ENCODE measurements at places on chromosomes 5 and 9.

GRCh38 chr5:177966009-177966838 lies 29.8 kb downstream of the PROP1 start:
- DNase-seq = no peak
- no peak overlapping the region for H3K27ac ChIP-seq
- no peak overlapping the region for H3K4me3 ChIP-seq
- H3K36me3 ChIP-seq = peaks cover 5% of the 10 kb centered on the region
- peaks cover 5% of the 10 kb centered on the region for H3K4me1 ChIP-seq
- H3K27me3 ChIP-seq = no peaks in the 10 kb centered on the region

- no peak for DNase-seq
- peaks cover 12% of the 10 kb centered on the region for H3K36me3 ChIP-seq
- H3K27ac ChIP-seq = no peak overlapping the region
- peaks cover 10% of the 10 kb centered on the region for H3K4me1 ChIP-seq
- no peaks in the 10 kb centered on the region for H3K27me3 ChIP-seq
- H3K4me3 ChIP-seq = no peak overlapping the region
These were observed 95.1 kb downstream of the TTC39B start for GRCh38 chr9:15211815-15212495.

DNA sequence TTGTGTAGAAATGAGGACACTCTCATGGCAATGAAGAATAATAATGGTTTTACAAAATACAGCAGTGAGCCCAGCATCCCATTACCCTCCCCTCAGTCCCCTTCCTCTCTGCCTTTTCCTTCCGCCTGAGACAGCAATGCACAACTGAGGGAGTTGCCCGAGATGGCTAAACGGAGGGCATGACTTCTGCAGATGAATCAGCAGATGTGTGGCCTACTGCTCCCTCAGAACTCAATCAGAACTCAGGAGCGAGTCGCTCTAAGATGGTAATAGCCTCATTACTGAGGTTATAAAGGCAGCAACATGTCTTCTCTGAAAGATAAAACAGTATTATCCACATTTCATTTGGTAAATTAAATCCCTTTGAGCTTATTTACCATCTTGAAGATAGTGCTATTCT lies 326.6 kb downstream of the ENC1 start:
- peaks cover 45% of the 10 kb centered on the region for H3K27me3 ChIP-seq
- DNase-seq = no peak
- no peak overlapping the region for H3K27ac ChIP-seq
- no peak overlapping the region for H3K4me3 ChIP-seq
- peaks cover 2% of the 10 kb centered on the region for H3K36me3 ChIP-seq
- no peaks in the 10 kb centered on the region for H3K4me1 ChIP-seq

- H3K4me1 ChIP-seq = peaks cover 10% of the 10 kb centered on the region
- no peak for DNase-seq
- peak overlapping the region; percentile 77 for H3K4me3 ChIP-seq
- peak overlapping the region; percentile 37 for H3K27ac ChIP-seq
- H3K36me3 ChIP-seq = peaks cover 4% of the 10 kb centered on the region
These were observed 843 bp downstream of the BSPRY start for GRCh38 chr9:113350107-113350661.

GRCh38 chr9:16996901-16997491 lies 126.5 kb upstream of the BNC2 start:
- H3K4me3 ChIP-seq = no peak overlapping the region
- no peak for DNase-seq
- no peaks in the 10 kb centered on the region for H3K4me1 ChIP-seq
- H3K36me3 ChIP-seq = no peaks in the 10 kb centered on the region
- H3K27me3 ChIP-seq = no peaks in the 10 kb centered on the region
- H3K27ac ChIP-seq = no peak overlapping the region

GRCh38 chr5:96197347-96197746 lies 235.7 kb upstream of the ELL2 start:
- no peaks in the 10 kb centered on the region for H3K4me1 ChIP-seq
- H3K4me3 ChIP-seq = no peak overlapping the region
- DNase-seq = no peak
- H3K36me3 ChIP-seq = no peaks in the 10 kb centered on the region
- H3K27me3 ChIP-seq = peaks cover 27% of the 10 kb centered on the region
- H3K27ac ChIP-seq = no peak overlapping the region

GRCh38 chr5:119036101-119036762 lies 34.7 kb upstream of the DMXL1 start:
- H3K4me1 ChIP-seq = peaks cover 7% of the 10 kb centered on the region
- no peak overlapping the region for H3K4me3 ChIP-seq
- H3K27ac ChIP-seq = no peak overlapping the region
- DNase-seq = no peak
- H3K36me3 ChIP-seq = no peaks in the 10 kb centered on the region

DNA sequence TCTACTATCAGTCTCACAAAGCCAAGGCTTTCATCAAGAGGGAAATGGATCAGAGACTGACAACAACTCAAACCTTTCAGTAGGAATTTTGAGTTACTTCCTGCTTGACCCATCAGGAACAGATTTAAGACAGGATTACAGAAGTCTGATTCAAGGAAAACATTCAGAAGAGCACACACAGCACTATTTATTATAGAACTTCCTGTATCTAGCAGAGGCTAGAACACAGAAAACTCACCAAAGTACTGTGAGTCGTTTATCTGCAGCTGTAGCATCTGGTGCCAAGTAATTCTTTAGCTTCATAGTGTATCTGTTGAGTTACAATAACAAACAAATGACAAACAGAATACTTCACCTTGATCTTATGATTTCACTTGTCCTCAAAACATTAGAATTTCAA lies 13.8 kb downstream of the LEAP2 start:
- no peak overlapping the region for H3K27ac ChIP-seq
- no peak overlapping the region for H3K4me3 ChIP-seq
- H3K27me3 ChIP-seq = no peaks in the 10 kb centered on the region
- H3K4me1 ChIP-seq = peaks cover 2% of the 10 kb centered on the region
- no peak for DNase-seq

DNA sequence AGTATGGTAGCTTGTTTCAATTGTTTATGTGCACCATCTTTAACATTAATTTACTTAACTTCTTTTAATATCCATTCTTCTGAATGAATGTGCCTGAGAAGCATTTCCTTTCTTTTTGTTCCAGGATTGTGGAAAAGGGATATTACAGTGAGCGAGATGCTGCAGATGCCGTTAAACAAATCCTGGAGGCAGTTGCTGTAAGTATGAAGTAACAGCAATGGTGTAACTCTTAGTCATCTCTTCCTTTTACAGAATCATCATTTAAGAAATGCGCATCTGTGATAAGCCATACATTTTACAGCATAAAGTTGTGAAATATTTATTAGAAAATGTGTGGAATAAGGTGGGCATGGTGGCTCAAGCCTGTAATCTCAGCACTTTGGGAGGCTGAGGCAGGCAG lies 117.7 kb downstream of the STARD4 start:
- H3K27me3 ChIP-seq = no peaks in the 10 kb centered on the region
- no peak for DNase-seq
- H3K4me3 ChIP-seq = no peak overlapping the region
- H3K36me3 ChIP-seq = peaks cover 20% of the 10 kb centered on the region
- H3K4me1 ChIP-seq = peaks cover 14% of the 10 kb centered on the region
- no peak overlapping the region for H3K27ac ChIP-seq

DNA sequence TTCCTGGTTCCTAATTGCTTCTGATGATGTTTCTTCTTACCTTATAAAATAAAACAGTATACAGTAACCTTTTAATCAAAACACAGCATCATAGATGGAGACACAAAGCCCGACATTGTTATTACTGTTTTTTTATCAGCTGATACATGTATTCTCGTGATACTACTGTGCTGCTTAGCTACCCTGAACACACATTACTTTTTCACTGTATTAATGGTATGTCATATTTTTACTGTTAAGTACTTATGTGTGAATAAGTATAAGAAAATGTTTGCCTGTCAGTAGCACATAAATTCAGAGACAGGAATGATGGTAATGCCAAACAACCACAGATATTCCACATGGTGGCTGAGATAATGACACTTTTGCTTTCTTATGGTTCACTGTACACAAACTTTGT lies 68.7 kb downstream of the RAB24 start:
- no peak overlapping the region for H3K4me3 ChIP-seq
- peak overlapping the region; percentile 2 for H3K27ac ChIP-seq
- no peaks in the 10 kb centered on the region for H3K27me3 ChIP-seq

- H3K4me1 ChIP-seq = peaks cover 9% of the 10 kb centered on the region
- H3K27ac ChIP-seq = no peak overlapping the region
- H3K4me3 ChIP-seq = peak overlapping the region; percentile 90
- no peak for DNase-seq
- H3K27me3 ChIP-seq = peaks cover 5% of the 10 kb centered on the region
- H3K36me3 ChIP-seq = no peaks in the 10 kb centered on the region
These were observed 826 bp downstream of the PAIP1 start for GRCh38 chr5:43555895-43556606.

DNA sequence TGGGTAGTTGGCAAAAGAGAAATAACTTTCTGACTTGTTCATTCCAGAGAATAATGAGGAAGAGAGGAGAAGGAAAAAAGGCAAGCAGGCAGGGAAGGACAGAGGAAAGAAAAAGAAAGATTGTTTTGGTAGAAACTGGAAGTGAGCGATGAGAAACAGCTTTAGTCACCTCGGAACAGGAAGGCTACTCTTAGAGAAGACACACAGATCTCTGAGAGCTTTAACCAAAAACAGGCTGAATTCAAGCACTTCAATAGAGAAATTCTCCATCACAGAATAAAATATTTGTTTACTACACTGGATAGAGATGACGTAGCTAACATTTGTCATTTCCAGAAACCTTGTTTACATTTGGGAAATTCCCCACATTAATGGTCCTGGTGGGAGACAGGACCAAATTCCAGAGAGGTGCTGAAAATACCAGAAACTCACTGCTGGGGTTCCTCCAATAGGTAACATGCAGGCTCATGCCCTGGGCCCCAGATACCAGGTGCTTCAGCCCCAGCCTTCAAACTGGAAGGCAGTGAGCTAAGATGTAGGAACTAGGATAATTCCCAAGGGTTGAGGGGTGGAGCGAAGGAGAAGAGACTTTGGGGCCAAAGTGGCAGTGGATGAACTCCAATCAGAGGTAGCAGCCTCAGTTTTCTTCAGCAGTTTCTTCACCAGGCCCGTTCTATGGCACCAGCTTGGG lies 227.7 kb upstream of the GRAMD2B start:
- H3K27ac ChIP-seq = no peak overlapping the region
- no peaks in the 10 kb centered on the region for H3K36me3 ChIP-seq
- H3K27me3 ChIP-seq = peaks cover 11% of the 10 kb centered on the region
- no peaks in the 10 kb centered on the region for H3K4me1 ChIP-seq
- H3K4me3 ChIP-seq = no peak overlapping the region
- no peak for DNase-seq

- no peak overlapping the region for H3K27ac ChIP-seq
- no peak for DNase-seq
- peaks cover 6% of the 10 kb centered on the region for H3K27me3 ChIP-seq
- H3K36me3 ChIP-seq = no peaks in the 10 kb centered on the region
- H3K4me3 ChIP-seq = no peak overlapping the region
These were observed 351.7 kb downstream of the DIRAS2 start for GRCh38 chr9:90290716-90291485.

GRCh38 chr9:134689321-134690181 lies 47.9 kb downstream of the COL5A1 start:
- no peaks in the 10 kb centered on the region for H3K27me3 ChIP-seq
- no peak for DNase-seq
- no peaks in the 10 kb centered on the region for H3K36me3 ChIP-seq
- no peak overlapping the region for H3K4me3 ChIP-seq
- no peak overlapping the region for H3K27ac ChIP-seq

GRCh38 chr9:76087976-76088375 lies 197.5 kb downstream of the PCSK5 start:
- H3K36me3 ChIP-seq = peaks cover 3% of the 10 kb centered on the region
- no peak overlapping the region for H3K27ac ChIP-seq

DNA sequence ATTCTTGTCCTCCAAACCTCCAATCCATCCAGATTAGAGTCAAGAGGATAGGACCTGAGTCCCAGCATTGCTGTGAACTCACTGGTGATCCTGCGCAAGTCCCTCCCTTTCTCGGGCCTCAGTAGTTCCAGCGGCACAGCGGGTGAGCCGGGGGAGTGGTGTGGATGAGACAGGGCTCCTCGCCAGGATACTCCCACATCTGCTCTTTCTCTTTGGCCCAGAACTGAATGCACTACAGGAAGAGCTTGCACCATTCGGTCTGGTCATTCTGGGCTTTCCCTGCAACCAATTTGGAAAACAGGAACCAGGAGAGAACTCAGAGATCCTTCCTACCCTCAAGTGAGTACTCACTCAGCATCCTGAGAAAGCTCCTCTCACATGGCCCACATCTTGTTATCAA lies 6.3 kb downstream of the GPX3 start:
- H3K4me3 ChIP-seq = no peak overlapping the region
- peak overlapping the region; percentile 72 for H3K27ac ChIP-seq
- H3K4me1 ChIP-seq = peaks cover 16% of the 10 kb centered on the region
- H3K27me3 ChIP-seq = no peaks in the 10 kb centered on the region
- H3K36me3 ChIP-seq = peaks cover 9% of the 10 kb centered on the region

DNA sequence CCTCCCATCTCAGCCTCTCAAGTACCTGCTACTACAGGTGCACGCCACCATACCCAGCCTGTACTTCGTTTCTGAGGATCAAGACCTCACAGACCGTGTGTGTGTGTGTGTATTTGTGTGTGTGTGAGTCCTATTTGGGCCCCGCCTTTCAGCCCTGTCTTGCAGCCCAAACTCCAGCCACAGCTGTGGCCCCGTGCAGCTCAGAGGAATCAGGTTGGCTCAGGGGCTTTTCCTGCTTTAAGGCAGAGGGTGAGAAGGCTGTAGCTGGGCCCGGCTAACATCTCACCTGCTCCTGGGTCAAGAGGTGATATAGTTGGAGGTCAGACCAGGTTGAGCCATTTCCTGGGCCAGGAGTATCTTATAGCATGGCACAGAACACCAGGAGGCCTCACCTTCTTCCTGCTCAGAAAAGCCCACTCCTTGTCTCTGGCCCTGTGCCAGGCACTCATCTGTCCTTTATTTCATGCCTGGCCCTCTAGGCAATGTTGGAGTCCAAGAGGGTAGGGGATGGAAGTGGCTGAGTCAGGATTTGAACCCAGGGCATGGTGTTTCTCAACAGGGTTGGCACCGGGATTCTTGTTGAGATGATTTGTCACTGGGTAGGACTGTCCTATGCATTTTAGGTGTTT lies 1.6 kb upstream of the PHYKPL start:
- no peaks in the 10 kb centered on the region for H3K27me3 ChIP-seq
- no peak for DNase-seq

GRCh38 chr9:20250791-20251190 lies 371.5 kb downstream of the MLLT3 start:
- no peak for DNase-seq
- no peaks in the 10 kb centered on the region for H3K36me3 ChIP-seq
- no peak overlapping the region for H3K4me3 ChIP-seq
- H3K27ac ChIP-seq = no peak overlapping the region
- no peaks in the 10 kb centered on the region for H3K4me1 ChIP-seq

DNA sequence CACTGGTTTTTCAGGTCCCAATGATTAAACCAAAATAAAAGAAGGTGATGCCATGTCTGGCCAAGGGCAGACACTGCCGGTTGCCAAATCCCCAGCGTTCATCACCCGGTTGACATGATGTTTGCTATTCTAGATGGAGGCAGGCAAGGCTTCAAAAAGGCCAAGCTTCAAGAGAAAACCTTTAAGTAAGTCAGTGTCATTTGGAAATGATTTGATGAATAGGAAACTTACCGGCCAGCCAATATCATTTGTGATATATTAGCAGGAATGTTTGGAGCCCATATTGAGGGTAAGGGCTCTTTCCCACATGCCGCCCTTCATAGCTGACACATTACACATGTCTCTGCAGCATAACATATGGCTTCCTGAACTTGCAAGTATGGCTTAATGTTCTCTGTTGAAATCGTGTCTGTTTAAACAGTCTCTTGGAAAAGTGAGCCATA lies 89.5 kb upstream of the TTC23L start:
- H3K36me3 ChIP-seq = peaks cover 3% of the 10 kb centered on the region
- no peaks in the 10 kb centered on the region for H3K4me1 ChIP-seq
- no peaks in the 10 kb centered on the region for H3K27me3 ChIP-seq
- H3K4me3 ChIP-seq = no peak overlapping the region
- no peak overlapping the region for H3K27ac ChIP-seq

All from T-helper 17 cell (primary cell).